ENCODE measurements at places on chromosomes 7 and 10. TPM values are rescaled to one million over a fixed set of nuclear protein-coding genes. Genes with fewer than 3 reads are reported as not detected.
A peak's percentile ranks its signal among the peaks of the same experiment; 100 is the strongest.

- H3K4me1 ChIP-seq: no peaks in the 10 kb centered on the region
- H3K27me3 ChIP-seq: no peaks in the 10 kb centered on the region
- no peak overlapping the region for H3K27ac ChIP-seq
- peaks cover 7% of the 10 kb centered on the region for H3K36me3 ChIP-seq
- H3K4me3 ChIP-seq: no peak overlapping the region
- DNase-seq: no peak
Observed at GRCh38 chr10:18554479-18554878, 96.9 kb downstream of the NSUN6 start.

DNA sequence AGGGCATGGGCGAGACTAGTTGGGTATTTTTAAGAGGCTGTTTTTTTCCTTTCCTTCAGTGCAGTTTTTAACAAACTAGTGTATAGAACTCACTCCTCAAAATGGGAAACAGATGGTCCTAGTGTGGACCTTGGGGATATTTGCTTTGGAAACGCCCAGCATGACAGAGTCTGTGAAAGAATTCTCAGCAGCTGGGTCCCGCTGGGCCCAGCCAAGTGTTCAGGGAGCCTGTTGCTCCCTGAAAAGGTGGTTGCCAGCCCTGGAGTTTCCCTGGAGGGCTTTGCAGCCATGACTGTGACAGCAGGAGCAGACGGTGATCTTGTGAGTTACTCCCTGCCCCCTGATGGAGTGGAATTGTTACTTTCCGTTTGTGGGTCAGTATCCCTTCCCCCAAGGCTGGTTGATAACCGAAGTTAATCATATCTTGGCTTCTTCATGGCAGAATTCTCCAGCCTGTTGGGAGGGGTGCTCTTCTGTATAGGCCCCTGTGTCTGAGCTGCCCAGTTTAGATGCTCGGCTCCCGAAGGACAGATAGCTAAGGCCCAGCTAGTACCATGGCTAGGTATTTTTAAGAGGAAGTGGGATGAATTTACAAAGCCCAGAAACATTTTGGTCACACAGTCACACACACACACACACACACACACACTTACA, 278.6 kb upstream of the HABP2 start:
- H3K36me3 ChIP-seq: no peaks in the 10 kb centered on the region
- peak overlapping the region; percentile 78 for H3K27ac ChIP-seq
- H3K4me1 ChIP-seq: peaks cover 20% of the 10 kb centered on the region
- no peaks in the 10 kb centered on the region for H3K27me3 ChIP-seq

- no peak for DNase-seq
- H3K27me3 ChIP-seq: no peaks in the 10 kb centered on the region
- no peaks in the 10 kb centered on the region for H3K4me1 ChIP-seq
- H3K27ac ChIP-seq: no peak overlapping the region
- no peaks in the 10 kb centered on the region for H3K36me3 ChIP-seq
Observed at GRCh38 chr7:39017369-39017915, 39.7 kb downstream of the POU6F2 start.

DNA sequence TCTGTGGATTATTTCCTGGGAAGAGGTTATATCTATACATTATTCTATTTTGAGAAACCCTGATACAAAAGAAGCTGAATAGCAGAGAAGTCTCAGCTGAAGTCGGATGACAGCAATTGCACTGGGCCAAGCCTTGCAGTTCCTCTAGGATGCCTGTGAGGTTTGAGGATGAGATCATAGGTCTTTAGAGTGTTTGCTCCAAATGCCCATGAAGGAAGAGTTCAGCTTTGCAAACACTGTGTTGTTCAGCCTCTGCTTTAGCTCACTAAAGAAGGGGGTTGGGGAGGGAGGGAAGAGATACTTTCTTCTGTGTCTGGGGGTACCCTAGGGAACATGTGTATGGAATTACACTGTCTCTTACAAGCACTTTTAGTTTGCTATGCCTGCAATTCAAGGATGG, 282.5 kb upstream of the NRP1 start:
- H3K4me3 ChIP-seq: no peak overlapping the region
- H3K36me3 ChIP-seq: no peaks in the 10 kb centered on the region
- H3K27me3 ChIP-seq: no peaks in the 10 kb centered on the region

DNA sequence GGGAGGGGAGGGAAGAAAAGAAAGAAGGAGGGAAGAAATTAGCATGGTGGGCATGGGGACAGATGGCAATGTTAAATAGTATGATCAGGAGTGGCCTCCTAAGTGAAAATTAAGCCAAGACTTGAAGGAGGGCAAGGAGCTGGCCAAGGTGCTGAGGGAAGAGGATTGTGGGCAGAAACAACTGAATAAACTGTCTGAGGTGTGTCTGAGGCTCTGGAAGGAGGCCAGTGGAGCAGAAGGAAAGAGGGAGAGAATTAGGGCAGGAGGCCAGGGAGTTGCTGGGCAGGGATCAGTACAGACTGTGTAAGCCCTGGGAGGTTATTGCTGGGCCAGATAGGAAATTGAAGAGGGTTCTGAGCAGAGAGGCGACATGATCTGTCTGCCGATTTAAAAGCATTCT, 40.6 kb upstream of the VKORC1L1 start:
- H3K4me1 ChIP-seq: no peaks in the 10 kb centered on the region
- no peak overlapping the region for H3K27ac ChIP-seq
- no peak for DNase-seq
- H3K27me3 ChIP-seq: no peaks in the 10 kb centered on the region
- no peaks in the 10 kb centered on the region for H3K36me3 ChIP-seq
- no peak overlapping the region for H3K4me3 ChIP-seq

DNA sequence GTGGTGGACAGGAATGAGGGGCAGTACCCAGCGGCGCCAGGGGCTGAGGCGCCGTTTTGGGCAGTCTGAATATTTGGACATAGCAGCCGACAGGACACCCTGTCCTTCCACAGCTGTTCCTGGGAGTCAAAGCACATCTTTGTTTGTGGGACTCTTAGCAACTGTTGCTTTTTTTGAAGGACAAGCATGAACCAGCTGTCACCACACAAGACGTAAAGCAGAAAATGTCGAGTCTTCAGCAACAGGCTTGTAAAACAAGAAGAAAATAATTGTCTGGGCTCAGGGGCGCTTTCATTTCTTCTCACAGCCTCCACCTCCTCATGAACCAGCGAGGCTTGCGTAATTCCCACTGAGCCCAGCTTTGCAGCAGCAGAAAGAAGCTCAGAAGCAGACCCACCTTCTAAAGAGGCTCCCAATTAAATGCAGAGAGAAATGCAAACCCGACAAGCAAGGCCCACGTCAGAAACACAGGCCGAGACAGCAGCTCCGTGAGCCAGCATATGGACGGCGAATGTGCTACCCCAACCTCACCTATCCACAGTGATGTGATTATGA, 68.9 kb upstream of the DNAAF5 start:
- DNase-seq: no peak
- H3K27me3 ChIP-seq: no peaks in the 10 kb centered on the region
- H3K27ac ChIP-seq: no peak overlapping the region
- no peaks in the 10 kb centered on the region for H3K36me3 ChIP-seq
- no peaks in the 10 kb centered on the region for H3K4me1 ChIP-seq

DNA sequence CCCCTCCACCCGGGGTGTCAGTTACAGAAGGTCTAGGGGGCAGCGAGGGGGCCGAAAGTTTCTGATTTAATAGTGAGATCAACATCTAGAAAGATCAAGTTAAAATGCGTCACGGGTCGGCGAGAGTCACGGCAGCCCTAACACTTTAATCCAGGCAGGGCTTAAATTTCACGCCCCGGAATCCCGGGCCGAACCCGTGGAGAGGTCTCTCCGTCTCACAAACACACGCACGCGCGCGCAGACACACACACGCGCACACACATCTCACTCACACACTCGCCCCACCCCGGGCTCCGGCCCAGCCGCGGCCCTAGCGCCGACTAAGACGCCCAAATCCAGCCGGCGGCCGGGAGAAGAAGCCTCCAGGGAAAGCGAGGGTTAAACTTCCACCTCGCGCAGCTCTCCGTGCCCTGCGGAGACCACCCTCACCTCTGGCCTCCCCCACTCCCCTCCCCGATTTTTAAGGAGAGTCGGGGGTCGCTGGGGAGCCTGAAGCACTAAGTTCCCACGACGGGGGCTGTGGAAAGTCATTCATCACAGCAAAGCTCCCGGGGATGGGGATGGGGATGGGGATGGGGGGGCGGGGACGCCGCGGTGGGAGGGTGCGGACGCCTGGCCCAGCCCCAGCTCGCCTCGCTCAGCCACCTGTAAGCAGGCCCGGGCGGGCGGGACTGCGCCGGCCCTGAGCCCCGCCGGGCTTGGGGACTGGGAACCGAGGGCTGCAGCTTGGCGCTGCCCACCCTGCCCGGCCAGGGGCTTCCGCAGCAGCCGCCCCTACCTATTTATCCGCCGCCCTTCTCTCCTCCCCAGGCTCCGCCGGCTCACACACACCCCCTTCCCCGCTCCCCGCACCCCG, 1.6 kb downstream of the PDGFA start:
- peak overlapping the region; percentile 73 for H3K4me3 ChIP-seq
- no peaks in the 10 kb centered on the region for H3K36me3 ChIP-seq
- DNase-seq: peak; percentile 80
- peak overlapping the region; percentile 81 for H3K27ac ChIP-seq

Gene NAT16
- total RNA-seq: not detected

Gene SPRN
- not detected for total RNA-seq
